ENCODE measurements at places on chromosomes 7 and 10.

DNA sequence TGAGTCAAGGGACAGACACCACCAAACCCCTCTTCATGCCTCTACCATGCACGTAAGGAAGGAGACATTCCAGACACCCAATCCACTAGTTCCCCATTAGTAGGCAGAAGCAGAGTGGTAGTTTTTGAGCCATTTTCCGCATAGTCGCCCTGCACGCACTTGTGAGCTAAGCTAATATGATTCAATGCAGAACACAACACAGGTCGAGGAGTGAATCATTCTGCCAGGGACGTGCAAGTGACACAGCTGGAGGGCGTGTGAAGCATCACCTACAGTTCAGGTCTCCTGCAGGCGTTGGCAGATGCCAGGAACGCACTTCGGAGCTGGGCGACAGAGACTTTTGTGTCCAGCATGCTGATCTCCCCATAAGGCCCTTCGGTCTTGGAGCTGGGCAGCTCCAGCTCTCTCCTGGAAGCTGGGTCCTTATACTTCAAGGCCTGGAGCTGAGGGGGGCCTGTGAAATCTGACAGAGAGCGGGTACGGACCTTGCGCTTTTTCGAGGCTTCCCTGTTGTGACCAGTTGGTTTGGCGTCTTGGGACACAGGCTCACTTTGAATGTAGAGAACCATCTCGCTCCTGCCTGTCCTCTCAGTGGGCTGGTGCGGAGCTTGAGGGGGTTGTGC is 102.4 kb downstream of the SVIL start:
- DNase-seq, result no peak

DNA sequence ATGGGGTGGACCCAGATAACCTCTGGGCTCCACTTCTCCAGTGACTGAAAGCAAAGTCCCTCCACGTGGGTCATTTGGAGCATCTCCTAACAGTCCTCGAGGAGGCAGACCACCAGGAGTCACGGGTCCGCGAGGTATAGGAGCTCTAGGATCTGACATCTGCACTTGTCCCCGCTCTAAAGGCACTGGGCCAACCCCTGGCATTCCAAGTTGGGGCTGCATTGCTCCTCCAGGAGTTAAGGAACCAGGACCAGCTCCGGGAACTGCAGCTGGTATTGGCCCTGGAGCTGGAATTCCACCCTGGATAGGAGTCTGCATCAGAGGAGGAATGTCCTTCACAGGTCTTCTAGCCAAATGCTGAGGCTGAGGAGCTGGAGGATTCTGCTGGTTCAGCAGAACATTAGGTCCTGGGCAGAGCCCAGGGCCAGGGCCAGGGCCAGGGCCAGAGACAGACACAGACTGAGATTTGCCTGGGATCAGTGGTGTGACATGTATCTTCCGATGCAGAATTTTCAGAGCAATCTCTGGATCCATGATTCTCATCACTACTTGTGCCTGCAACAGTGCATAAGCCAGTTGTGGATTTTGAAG is 827 bp downstream of the CSTF2T start:
- DNase-seq, result no peak

GRCh38 chr7:27958933-27959548 is 219.1 kb downstream of the TAX1BP1 start:
- DNase-seq, result no peak

DNA sequence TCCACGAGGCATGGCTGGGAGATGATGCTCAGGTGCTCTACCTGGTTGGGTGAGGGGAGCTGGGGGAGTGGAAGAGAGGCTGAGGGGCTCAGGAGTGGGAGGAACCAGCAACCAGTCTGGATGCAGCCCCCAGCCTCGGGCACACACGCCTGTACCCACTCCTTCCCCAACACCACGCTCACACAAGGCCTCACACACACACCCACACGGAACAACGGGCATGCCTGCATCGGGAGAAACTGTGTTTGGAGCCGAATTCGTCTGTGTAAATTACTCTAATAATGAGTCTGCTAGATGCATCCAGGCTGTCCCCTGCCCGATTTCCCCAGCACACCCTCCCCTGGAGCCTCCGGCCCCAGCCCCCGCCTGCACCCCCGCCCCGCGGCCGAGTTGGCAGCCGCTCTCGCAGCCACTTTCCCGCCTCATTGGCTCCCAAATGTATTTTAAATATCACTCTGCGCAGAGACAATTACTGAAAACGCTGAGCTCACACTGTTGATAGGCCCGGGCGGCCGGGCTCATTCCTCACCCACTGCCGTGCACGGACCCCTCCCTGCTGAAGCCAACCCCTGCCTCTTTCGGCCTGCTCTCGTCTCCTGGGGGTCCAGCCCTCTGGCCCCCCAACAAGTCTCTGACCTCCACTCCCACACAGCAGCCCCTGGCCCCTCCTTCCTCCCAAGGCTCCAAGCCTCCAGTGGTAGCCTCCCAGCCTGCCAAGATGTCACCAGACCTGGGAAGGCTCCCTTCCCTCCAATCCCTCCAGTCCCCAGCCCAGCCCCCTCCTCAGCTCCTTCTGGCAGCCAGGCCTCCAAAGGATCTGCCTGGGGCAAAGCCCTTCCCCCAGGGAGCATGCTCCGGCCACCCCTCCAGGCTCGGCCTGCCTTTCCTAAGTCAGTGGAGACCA is 11.1 kb downstream of the H2BK1 start:
- DNase-seq, result no peak

DNA sequence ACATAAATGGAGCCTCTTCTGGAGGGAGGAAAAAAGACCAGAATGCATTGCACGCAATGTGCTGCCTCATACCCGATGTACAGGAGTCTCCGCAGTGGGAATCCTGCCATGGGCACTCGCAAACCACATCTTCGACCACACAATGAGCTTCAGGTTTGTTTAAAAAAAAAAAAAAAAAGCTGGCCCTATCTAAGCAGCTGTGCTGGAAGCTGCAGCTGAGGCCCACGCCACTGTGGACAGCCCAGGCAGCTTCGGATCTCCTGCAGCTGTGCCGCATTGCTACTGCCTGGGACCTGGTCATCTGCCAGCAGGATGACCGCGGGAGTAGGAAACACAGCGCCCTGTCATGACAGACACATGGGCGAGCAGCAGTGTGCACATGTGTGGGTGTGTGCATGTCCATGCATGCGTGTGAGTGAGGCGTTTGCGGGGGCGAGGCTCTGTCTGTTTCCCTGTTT is 26.0 kb downstream of the EN2 start:
- no peak for DNase-seq

DNA sequence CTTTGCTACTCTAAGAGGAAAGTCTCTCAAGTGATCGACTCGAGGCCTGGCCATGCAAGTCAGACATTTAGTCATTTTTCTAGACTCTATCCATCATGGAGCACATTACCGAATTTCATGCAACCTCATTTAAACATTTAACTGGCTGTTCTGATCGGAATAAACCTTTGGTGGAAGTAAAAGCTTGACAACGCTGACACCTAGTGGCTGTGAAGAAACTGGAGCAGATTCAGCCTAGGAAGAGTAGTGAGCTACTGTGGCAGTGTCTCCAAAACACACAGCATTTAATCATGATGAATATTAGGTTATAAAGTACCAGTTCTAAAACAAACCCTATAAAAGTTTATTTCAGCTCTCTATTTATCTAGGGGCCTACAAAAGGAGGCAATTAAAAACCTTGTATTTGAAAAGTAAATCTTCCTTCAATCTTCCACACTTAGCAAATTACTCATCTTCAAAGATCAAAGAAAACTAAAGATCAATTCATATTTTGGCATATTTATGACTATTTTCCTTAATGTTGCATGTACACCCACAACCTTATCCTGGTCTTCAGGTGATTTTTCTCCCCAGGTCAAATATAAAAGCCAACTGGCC is 175.0 kb downstream of the CTNNA3 start:
- DNase-seq, result peak; percentile 51

- peak; percentile 64 for DNase-seq
Observed at GRCh38 chr10:6493521-6494441, 86.3 kb downstream of the PRKCQ start.

DNA sequence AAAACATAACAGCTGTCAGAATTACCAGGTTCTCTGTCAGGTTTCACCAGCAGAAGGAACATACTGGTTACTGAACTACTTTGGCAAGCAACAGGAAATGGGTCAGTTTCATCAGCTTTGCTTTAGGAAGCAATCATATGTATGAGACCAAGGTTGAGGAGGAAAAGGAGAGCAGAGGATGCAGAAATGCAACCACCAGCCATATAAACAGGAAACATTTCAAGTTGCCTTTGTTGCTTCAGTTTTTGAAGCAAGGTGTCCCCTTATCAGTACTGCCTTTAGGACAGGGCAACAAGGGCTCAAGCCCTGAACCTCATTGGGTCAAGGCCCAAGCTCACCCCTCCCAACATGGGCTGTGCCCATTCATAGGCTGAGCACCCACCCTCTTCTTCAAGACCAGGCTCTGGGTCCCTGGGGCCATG is 10.2 kb downstream of the HIPK2 start:
- DNase-seq, result peak; percentile 46

- peak; percentile 67 for DNase-seq
Observed at GRCh38 chr10:12350167-12350872, 973 bp downstream of the CAMK1D start.

DNA sequence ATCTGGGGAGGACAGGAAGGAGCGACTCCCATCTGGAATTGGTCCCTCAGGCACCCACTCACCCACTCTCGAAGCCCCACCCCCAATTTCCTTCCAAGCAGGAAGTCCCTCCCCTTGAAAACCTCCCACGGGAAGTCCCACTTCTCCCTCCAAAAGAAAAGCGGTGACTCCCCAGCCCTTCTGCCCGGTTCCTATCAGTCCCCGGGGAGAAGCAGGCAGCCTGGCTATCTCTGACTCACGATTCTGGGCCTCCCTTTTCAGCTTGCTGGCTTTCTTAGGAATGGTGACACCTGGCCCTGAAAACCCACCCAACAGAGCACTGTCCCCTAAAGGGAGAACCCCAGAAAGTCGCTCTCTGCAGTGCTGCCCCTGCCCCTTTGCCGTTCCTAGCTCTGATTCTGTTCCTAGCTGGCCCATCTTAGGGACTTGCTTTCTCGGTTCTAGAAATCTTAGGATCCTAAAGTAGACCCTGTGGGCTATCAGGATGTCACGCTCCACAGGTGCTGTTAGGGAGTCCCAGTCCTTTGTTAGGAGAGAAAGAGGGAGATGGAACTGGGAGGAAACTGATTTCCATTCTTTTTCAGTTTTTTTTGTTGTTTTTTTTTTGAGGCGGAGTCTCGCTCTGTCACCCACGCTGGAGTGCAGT is 6.0 kb downstream of the TSC22D4 start:
- DNase-seq, result peak; percentile 23

DNA sequence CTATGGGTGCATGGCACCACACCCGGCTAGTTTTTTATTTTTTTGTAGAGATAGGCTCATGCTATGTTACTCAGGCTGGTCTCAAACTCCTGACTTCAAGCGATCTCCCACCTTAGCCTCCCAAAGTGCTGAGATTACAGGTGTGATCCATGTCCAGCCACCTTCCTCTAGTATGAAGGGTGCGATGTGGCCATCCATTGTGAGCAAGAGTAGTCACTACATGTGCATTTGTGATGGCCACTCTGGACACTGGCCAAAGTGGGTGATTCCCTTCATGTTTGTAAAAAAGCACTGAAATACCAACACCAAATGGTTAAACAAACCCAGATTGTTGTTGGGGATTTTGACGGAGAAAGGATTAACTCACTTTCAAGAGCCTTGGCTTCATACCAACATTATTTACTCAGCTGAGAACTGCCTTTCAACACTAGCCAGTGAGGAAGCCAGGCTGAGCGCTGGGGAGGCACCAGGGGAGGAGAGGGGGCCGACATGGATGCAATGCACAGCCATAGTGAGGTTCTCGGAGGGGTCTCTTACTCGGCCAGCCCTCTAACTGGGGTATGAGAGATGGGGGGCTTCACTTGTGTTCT is 198.1 kb upstream of the LYZL2 start:
- no peak for DNase-seq

- peak; percentile 5 for DNase-seq
Observed at GRCh38 chr7:41630741-41631140, 72.1 kb downstream of the INHBA start.

DNA sequence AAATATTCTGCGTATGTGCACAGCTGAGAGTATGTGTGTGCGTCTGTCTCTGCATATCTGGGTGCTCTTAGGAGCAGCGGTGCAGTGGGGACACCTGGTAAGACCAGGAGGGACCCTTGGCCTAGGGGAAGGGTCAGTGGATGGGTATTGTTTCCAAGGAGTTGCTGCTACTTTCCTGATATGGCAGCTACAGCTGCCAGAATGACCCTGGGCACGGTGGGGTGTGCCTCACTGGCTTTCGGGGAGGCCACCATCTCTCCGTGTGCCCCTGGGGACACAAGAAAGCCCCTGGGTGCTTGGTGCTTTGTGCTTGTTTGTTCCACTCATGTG is 8.6 kb downstream of the PFKFB3 start:
- DNase-seq, result no peak

DNA sequence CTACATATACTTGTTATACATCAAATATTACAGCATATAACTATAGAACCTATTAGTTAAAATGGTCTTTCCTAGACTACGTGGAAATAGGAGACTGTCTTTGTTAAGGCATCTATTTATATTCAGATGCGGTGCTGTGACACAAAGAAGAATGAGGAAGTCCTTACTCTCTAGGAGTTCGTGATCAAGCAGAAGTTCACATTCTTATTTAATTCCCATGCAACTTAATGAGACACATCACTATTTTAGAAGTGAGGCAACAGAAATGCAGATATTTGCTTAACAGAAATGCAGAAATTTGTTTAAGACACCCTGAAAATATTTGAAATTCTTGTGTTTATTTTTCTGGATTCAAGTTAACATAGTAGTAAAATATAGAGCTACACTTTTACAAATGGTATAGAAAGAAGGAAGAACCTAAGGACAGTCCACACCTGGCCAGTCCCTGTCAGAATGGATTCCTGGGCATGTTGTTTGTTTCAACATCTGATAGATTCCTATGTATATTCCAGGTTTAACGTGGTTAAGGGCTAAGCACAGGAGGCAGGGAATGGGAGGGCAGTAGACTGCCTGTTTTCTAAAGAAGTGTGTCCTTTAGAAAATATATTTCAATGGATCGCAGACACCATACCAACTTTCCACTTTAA is 70.6 kb upstream of the NXPH1 start:
- no peak for DNase-seq

- DNase-seq, result no peak
Observed at GRCh38 chr10:12972146-12972545, 29.4 kb downstream of the CCDC3 start.

DNA sequence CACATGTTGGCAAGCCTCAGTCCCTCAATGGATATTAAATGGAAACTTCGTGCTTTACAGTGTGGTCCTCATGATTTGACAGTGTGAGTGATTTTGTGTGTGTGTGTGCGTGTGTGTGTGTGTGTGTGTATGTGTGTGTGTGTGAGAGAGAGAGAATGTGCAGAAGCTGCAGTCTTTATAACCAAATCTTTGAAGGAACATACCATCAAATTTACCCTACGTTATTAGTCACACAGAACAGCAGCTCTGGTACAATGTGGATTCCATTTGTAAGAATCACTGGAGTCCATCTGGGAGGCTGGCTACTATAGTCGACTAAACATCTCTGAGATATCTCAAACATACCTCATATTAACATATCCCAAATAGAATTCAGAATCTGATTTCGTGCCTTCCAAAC is 928.0 kb upstream of the POT1 start:
- no peak for DNase-seq

DNA sequence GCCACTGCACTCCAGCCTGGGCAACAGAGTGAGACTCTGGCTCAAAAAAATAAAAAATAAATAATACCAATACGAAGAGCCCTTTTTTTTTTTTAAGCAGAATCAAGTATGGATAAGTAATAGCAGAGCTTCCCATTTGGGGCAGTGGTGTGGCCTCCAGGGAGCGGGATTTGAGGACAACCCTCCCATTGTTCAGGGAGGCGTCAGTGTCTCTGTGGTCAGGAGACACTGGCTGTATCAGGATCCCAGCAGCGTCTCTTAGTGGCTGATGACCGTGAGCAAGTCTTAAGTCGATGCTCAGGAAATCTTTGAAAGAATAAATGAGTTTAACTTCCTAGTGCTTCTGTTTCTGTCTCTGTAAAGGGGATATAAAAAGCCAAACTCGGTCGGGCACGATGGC is 25.2 kb upstream of the SH2B2 start:
- DNase-seq, result no peak
